Frontal cortex (tissue), 4 donors: ENCODE measurements at places on chromosomes 4 and X.
A peak's percentile ranks its signal among the peaks of the same experiment; 100 is the strongest.

GRCh38 chr4:140213116-140213515 is 59.1 kb upstream of the MAML3 start:
- no peak for DNase-seq

GRCh38 chr4:123421937-123422781 is 25.6 kb downstream of the SPRY1 start:
- no peak for DNase-seq

DNA sequence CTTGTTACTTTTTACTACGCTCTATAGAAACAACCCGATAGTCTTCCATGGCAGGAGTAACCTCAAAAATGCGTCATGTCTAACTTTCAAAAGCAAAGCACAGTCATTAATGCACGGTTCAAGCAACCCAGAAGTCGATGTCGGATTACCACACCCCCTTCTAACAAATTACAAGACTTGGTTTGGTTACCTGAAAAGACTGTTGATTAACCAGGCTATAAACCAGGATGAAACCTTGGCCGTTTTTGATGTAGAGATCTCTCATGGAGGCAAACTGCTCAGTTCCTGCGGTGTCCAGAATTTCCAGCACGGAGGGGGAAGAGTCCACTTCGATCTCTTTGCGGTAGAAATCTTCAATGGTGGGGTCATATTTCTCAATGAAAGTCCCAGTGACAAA is 2.4 kb downstream of the RAP2C start:
- DNase-seq = no peak

DNA sequence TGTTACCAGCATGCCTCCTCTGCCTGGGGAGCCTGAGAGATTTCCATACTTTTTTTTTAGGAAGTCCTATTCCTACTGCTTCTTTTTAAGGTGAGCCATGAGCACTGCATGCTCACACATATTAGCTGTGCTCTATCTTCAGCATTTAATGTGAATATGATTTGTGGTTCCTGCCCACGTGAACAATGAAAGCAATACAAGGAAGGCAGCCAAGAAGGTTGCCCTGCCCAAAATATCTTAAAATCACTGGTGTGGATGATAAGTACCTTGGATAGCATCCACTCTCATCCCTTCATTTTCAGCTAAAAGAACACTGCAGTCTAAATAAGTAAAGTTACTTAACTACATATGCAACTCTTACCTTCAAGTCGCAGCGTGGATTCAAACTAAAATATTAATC is 607.5 kb downstream of the PACRGL start:
- DNase-seq = no peak

GRCh38 chrX:49002091-49002935 is at the start of gene GRIPAP1:
TSS of gene GRIPAP1 (minus strand) at chrX:49002264. CDS start at chrX:49002229, 35 bp downstream.
- DNase-seq = peak; percentile 55

- DNase-seq = no peak
Observed at GRCh38 chr4:16007471-16008095, 44.6 kb upstream of the FGFBP2 start.

DNA sequence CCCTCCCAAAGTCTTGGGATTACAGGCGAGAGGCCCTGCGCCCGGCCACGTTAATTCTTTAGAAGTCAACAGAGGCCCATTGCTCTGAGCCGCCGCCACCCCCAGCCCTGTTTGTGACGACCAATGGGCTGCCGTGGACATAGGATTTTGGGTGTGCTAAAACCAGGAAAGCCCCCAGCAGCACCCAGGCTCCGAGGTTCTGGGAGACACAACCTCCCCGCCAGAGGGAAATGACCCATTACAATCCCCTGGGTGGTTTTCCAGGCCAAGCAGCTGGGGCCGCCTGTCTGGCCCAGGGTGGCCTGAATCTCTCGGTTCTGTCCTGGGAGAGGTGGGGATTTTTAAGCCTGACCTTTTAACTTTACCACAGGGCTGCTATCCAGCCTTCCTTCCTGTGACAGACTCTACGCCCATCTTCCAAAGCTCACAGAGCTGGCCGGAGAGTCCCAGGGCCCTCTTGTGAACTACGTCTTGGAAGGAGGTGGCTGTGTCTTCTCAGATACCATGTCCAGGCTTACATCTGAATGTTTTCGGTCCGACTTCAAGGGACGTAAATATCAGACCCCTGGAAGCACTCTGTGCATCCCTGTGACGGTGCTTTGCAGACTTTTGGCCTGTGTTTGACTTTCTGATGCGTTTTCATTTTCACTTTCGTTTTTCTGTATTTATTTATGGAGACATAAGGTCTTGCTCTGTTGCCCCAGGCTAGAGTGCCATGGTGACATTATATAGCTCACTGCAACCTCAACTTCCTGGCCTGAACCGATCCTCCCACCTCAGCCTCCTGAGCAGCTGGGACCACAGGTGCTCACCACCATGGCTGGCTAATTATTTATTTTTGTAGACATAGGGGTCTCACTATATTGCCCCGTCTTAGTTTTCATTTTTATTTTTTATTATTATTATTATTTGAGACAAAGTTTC is 36.0 kb downstream of the P2RY8 start:
- DNase-seq = no peak

GRCh38 chr4:78065508-78066192 is 8.5 kb downstream of the FRAS1 start:
- no peak for DNase-seq

- no peak for DNase-seq
Observed at GRCh38 chr4:100106982-100107381, 83.3 kb downstream of the DDIT4L start.

- DNase-seq = no peak
Observed at GRCh38 chrX:49106930-49107329, 16.6 kb downstream of the GPKOW start.

GRCh38 chrX:117936118-117936517 is 180.5 kb downstream of the KLHL13 start:
- no peak for DNase-seq

- DNase-seq = no peak
Observed at GRCh38 chr4:99144070-99144469, at the start of gene ADH4. TSS of gene ADH4 (minus strand) at chr4:99144297. CDS start at chr4:99144222, 75 bp downstream.

DNA sequence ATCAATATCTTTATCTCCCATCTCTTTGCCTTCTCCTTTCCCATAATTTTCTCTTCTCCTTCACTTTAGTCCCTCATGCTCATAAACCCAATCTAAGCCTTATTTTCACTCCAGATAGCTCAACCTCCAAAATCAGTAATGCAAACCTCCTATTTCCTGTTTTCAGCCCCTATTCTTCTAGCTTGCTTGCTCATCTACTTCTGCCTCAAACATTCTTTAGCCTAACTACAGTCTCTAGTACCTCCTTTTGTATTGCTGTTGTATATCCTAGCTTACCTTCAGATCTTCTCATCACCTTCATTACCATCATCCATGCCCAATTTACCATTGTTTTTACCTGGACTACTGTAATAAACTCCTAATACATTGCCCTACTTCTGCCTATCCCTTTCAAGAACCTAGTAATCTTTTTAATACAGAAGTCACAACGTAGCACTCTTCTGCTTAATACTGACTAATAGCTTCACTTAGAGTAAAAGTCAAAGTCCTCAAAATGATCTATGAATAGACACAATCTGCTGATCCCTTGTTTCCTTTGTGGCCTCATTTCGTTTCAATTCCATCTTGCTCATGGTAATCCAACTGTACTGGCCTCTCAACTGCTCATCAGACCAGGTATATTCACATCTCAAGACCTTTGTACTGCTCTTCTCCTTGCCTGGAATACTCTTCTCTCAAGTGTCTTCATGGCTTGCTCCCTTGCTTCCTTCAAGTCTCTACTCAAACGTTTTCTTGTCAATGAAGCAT is 123.4 kb downstream of the FAM13A start:
- no peak for DNase-seq

DNA sequence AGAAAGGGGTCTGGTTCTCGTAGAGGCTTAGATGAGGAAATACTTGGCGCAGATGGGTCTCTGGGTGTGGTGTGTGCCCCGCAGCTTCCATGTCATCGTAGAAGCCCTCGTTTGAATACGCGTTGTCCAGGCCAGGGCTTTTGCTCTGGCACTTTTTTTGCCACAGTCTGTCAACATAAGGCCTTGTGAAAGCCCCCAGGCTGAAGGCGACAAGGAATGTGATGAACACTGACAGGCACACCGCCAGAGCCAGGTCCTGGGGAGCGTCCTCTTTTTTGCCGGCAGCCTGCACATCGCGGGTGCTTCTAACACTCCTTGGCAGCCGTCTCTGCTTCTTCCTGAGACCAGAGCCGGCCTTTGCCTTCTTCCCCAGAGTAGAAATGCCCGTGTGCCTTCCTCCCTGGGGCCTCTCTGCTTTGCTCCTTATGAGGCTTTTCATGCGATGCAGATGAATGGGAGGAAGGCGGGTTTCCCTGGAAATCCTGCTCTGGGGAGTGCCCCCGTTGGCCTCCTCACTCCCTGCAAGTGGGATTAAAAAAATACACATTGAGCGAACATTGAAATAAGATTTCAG is 24.4 kb downstream of the LRRC66 start:
- DNase-seq = no peak

- DNase-seq = no peak
Observed at GRCh38 chr4:110071466-110071865, 126.9 kb downstream of the ELOVL6 start.

- DNase-seq = no peak
Observed at GRCh38 chr4:37073226-37073840, 171.2 kb upstream of the NWD2 start.

DNA sequence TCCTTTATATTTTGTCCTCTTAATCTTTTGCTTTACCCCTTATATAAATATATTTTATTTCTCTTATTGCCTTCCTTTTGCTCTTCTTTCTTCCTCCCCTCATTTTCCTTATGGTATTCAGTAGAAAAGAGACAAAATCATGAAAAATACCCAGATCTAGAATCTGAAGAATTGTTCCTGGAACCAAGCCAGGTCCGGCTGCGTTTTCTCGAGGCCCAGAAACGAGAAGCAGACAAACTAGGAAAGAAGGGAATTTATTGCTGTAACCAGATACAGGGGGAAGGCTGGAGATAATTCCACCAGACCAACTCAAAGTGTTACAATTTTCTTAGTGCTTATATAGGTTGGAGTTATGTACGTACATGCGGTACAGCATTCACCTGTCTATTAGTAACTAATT is 328.7 kb downstream of the GABRG1 start:
- no peak for DNase-seq

DNA sequence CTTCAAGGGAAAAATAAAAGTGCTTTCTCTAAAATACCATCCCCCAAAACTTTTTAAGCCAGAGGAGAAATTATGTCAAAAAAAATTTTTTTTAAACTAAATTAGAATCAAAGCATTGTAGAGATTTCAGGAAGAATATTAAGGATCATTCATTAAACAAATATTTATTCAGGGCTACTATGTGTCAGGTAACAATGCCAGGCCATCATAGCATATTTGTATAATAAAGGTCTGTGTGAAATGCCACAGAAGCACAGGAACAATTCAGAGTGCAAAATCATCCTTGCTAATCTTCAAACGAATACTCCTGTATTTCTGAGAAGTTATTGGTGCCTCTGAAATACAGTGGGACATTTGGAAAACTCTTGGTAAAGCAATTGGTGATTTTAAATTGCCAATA is 2.0 kb downstream of the CCDC160 start:
- DNase-seq = no peak

- DNase-seq = no peak
Observed at GRCh38 chr4:57132743-57133137, 22.6 kb upstream of the IGFBP7 start.

- no peak for DNase-seq
Observed at GRCh38 chr4:147865926-147866325, 134.0 kb downstream of the ARHGAP10 start.

DNA sequence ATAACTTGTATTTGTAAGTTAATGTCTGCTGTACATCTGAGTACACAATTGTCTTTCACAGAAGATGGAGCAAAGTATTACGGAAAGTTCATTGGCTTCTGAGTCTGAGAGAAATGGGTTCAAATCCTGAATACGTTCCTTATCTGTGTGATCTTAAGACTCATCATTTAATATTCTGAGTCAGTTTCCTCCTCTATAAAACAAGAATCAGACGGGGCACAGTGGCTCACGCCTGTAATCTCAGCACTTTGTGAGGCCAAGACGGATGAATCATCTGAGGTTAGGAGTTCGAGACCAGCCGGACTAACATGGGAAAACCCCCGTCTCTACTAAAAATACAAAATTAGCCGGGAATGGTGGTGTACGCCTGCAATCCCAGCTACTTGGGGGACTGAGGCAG is 57.8 kb downstream of the APBB2 start:
- DNase-seq = no peak

- DNase-seq = no peak
Observed at GRCh38 chrX:76550016-76550415, 122.5 kb downstream of the MAGEE1 start.

DNA sequence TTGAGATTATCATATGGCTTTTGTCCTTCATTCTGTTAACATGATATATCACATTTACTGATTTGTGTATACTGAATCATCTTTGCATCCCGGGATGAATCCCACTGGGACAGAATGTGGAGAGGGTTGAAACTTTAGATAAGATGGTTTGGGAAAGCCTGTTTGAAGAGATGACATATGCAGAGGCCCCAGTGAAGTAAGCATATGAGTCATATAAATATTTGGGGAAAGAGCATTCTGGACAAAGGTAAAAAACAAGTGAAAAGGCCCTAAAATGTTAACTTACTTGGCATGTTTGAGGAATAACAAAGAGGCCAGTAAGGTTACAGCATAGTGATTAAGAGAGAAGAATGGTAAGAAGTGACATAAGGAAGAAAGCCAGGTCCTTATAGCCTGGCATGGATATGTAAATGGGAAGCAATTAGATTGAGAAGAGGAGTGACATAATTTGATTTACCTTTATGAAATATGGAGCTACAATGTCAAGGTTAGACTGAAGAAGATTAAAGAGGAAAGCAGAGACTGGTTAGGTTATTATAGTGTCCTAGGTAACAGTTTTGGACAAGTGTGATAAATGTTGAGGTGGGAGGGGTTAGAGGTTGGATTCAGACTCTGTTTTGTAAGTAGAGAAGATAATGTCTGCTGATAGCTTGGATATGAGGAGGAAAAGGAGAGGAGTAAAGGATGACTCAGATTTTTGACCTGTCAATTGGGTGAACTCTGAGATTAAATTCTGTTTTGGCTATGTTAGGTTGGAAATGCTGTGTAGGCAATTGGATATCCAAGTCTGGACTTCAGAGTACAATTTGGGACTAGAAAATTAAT is 54.6 kb upstream of the DRP2 start:
- DNase-seq = no peak

GRCh38 chr4:174023641-174024040 is 259.8 kb downstream of the FBXO8 start:
- DNase-seq = no peak

DNA sequence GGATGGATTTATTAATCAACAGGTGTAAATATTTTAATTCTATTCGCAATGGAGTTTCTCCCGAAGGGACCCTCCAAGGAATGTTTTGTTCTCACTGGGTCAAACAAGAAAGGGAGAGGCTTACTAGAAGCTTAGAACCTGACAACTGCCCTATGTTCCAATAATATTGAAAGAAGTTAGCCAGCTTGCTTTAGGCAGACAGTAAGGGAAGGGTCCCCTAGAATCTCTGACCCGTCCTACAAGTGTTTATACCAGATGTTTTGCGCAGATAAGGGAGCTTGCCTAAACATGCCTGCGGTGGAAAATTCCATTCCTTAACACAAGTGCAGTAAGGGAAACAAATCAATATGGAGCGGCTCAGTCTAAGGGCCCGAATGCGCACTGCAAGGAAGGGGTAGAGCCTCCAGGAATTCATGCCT is 17.7 kb downstream of the IL21 start:
- no peak for DNase-seq

- no peak for DNase-seq
Observed at GRCh38 chrX:39895218-39896110, 202.3 kb downstream of the BCOR start.

GRCh38 chrX:120380699-120381098 is 18.8 kb downstream of the ATP1B4 start:
- no peak for DNase-seq

GRCh38 chrX:38282049-38282448 is 45.3 kb downstream of the RPGR start:
- DNase-seq = no peak

GRCh38 chrX:133523526-133523925 is 108.2 kb upstream of the GPC4 start:
- no peak for DNase-seq
